Right atrium auricular region (tissue), 2 donors: ENCODE measurements at places on chromosomes 5 and 9.

GRCh38 chr5:55895346-55895745 is 44.2 kb downstream of the IL31RA start:
- H3K27me3 ChIP-seq, result no peaks in the 10 kb centered on the region
- H3K4me3 ChIP-seq, result no peak overlapping the region
- H3K27ac ChIP-seq, result no peak overlapping the region
- H3K36me3 ChIP-seq, result no peaks in the 10 kb centered on the region

GRCh38 chr5:64315778-64316177 is 150.1 kb downstream of the RNF180 start:
- H3K27me3 ChIP-seq, result no peaks in the 10 kb centered on the region
- no peak overlapping the region for H3K4me3 ChIP-seq
- no peaks in the 10 kb centered on the region for H3K36me3 ChIP-seq
- no peak overlapping the region for H3K27ac ChIP-seq
- no peaks in the 10 kb centered on the region for H3K4me1 ChIP-seq

DNA sequence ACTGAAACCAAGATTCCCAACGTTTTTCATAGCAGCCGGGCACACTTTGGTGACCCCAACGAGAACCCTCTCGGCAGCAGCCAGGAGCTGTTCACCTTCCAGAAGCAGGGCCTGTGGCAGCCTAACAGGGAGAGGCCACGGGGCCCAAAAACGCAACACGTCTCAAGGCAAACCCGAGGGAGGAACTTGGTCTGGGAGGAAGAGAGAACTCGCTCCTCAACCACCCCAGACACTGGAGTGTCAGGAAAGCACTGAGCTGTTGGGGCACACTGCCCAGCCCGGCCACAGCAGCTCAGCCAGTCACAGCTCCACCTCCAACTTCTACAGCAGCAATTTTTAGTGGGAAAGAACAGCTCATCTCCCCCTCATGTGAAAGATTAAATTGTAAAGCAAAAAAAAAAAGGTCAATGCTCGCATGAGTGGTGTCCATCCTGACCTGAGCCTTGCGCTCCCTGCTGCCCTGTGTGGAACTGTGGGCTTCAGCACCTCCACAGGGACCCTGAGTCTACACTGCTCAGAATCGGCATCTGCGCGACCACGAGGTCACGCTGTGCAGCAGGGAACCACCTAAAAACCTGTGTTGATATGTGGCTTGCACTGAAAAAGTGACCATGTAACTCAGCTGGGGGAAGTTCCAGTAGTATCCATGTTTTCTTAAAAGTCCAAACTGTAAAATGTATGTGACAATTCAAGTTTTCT is 55.0 kb downstream of the IPPK start:
- H3K27me3 ChIP-seq, result no peaks in the 10 kb centered on the region
- H3K4me3 ChIP-seq, result no peak overlapping the region
- DNase-seq, result no peak
- no peak overlapping the region for H3K27ac ChIP-seq
- peaks cover 68% of the 10 kb centered on the region for H3K36me3 ChIP-seq
- H3K4me1 ChIP-seq, result peaks cover 26% of the 10 kb centered on the region

- H3K27me3 ChIP-seq, result no peaks in the 10 kb centered on the region
- peak overlapping the region; percentile 18 for H3K27ac ChIP-seq
- H3K4me1 ChIP-seq, result peaks cover 37% of the 10 kb centered on the region
- DNase-seq, result no peak
- no peak overlapping the region for H3K4me3 ChIP-seq
Observed at GRCh38 chr5:9513827-9514226, 32.0 kb downstream of the SEMA5A start.

DNA sequence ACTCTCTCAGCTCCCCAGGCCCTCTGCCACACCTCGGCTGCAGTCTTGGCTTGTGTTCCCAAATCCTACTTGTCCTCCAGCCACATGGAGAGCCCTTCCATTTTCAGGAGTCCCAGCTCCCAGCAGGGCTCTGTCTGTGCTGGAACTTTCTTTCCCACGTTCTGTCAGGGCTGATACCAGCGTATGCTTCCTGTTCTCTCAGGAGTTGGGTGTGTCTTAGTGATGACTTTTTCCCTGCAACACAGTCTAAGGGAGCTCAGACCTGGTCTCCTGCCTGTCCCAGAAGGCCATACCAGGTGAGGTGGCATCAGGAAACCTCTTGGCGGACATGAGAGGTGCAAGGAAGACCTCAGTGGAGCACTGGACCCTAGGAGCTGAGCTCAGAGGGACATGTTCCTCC is 226.5 kb downstream of the HSPA4 start:
- no peak overlapping the region for H3K27ac ChIP-seq
- no peaks in the 10 kb centered on the region for H3K27me3 ChIP-seq
- no peaks in the 10 kb centered on the region for H3K36me3 ChIP-seq
- H3K4me3 ChIP-seq, result no peak overlapping the region
- no peak for DNase-seq

DNA sequence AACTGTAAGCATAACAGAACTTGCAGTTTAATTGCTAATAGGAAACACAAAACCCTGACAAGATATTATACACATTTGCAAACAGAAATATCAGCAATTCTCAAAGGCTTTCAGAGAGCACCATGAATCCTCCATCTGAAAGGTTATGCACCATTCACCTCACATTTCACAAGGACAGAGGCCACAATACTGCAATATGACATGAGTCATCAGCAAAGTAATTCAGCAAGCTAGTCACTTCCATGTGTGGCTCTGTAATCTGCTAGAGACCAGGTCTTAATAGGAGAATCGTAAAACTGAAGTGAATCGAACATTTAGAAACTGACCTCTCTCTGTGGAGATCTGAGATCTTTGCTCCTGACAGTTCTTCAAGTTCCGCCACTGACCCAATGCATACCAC is 28.3 kb downstream of the IARS1 start:
- H3K4me3 ChIP-seq, result no peak overlapping the region
- H3K4me1 ChIP-seq, result no peaks in the 10 kb centered on the region
- peaks cover 99% of the 10 kb centered on the region for H3K36me3 ChIP-seq
- DNase-seq, result no peak

GRCh38 chr9:70881333-70881732 is 240.1 kb downstream of the TRPM3 start:
- no peaks in the 10 kb centered on the region for H3K4me1 ChIP-seq
- H3K27me3 ChIP-seq, result no peaks in the 10 kb centered on the region
- H3K27ac ChIP-seq, result no peak overlapping the region
- DNase-seq, result no peak
- no peak overlapping the region for H3K4me3 ChIP-seq
- no peaks in the 10 kb centered on the region for H3K36me3 ChIP-seq

- H3K27me3 ChIP-seq, result no peaks in the 10 kb centered on the region
- H3K36me3 ChIP-seq, result no peaks in the 10 kb centered on the region
- no peak overlapping the region for H3K27ac ChIP-seq
- DNase-seq, result no peak
- no peaks in the 10 kb centered on the region for H3K4me1 ChIP-seq
- no peak overlapping the region for H3K4me3 ChIP-seq
Observed at GRCh38 chr5:145689235-145689634, 145.9 kb downstream of the PRELID2 start.

DNA sequence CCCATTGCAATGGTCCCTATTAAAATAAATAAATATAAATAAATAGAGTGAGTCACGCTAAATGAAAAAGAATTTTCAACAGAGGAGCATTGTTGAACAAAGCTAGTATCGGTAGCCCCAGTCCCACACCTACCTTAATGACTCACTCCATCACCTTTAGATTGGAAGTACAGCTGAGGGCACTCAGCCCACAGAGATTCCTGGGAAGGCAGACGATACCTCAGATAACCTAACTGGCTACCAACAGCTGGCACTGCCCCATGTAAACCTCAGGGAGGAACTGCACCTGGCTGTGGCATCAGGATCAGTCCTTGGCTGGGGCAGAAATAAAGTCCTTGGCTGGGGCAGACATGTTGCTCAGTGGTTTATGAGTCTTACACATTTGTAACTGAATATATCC is 49.3 kb downstream of the SPRY4 start:
- H3K27me3 ChIP-seq, result no peaks in the 10 kb centered on the region
- H3K4me1 ChIP-seq, result no peaks in the 10 kb centered on the region
- H3K36me3 ChIP-seq, result no peaks in the 10 kb centered on the region
- no peak overlapping the region for H3K4me3 ChIP-seq
- no peak overlapping the region for H3K27ac ChIP-seq

DNA sequence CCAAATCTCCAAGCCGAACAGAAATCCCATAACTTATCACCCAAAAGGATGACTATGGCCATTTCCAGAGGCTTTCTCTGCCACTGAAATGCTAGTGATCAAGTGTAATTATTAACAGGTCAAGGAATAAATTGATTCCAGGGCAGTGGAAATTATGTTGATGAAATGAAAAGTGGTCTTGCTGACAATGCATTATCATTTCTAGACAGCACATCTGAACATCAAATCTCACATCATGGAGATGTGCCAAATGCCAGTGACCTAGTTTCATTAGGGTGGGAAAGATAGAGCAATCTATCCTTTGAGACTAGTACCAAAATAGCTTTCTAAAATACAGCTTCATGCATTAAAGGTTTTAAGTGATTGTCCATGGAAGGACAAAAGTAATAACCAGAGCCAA is 86.1 kb downstream of the AUH start:
- no peak overlapping the region for H3K4me3 ChIP-seq
- no peaks in the 10 kb centered on the region for H3K27me3 ChIP-seq
- no peak overlapping the region for H3K27ac ChIP-seq

DNA sequence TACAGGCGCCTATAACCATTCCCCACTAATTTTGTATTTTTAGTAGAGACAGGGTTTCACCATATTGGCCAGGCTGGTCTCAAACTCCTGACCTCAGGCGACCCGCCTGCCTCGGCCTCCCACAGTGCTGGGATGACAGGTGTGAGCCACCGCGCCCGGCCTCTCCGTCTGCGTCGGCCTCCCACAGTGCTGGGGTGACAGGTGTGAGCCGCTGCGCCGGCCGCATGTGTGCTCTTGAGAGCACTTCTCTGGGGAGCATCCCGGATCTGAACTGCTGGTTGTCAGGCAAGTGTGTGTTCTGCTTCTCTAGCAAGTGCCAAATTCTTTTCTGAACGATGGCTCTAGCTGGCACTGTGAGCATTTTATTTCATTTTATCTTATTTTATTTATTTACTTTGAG is 3.7 kb upstream of the ENTPD2 start:
- no peaks in the 10 kb centered on the region for H3K27me3 ChIP-seq
- H3K27ac ChIP-seq, result no peak overlapping the region
- H3K36me3 ChIP-seq, result no peaks in the 10 kb centered on the region
- no peaks in the 10 kb centered on the region for H3K4me1 ChIP-seq
- DNase-seq, result no peak

DNA sequence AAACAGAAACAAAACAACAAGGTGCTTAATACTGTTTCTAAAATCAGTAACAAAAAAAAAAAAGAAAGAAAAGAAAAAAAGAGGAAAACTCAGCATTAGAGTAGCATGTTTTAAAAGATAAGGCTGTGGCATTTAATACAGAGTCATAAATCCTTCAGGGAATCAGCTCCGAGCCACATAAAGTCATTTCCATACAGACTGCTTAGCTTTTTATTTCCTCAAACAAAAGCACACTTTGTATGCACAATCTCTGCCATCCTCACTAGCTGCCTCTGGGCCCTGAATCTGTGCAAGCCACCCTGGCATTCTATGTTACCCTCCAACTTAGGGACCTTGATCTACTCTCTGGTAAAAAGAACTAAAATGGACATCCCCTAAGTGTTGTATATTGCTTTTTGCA is 87.6 kb downstream of the SEMA6A start:
- no peaks in the 10 kb centered on the region for H3K36me3 ChIP-seq
- no peaks in the 10 kb centered on the region for H3K27me3 ChIP-seq
- no peak overlapping the region for H3K4me3 ChIP-seq
- H3K4me1 ChIP-seq, result no peaks in the 10 kb centered on the region

DNA sequence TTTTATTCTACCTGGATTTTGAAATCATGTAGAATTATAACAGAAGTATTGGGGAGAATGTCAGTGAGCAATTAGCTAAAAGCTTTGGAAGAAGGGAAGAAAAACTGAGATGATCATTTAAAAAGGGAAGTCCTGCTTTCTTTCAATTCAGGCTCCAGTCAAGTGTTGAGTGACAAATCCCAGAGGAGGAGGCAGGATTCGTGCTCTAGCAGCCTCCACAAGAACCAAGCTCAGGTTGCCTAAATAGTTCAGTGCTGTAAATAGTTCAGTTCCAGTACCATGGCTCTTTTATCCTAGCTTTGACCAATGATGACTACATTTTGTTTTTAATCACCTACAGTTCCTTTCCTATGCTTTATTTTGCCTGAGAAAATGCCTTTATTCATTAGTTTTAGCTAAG is 204.9 kb upstream of the NREP start:
- no peak overlapping the region for H3K4me3 ChIP-seq
- H3K27me3 ChIP-seq, result no peaks in the 10 kb centered on the region
- H3K36me3 ChIP-seq, result no peaks in the 10 kb centered on the region
- H3K27ac ChIP-seq, result no peak overlapping the region
- H3K4me1 ChIP-seq, result no peaks in the 10 kb centered on the region

- no peak for DNase-seq
- no peak overlapping the region for H3K27ac ChIP-seq
- no peaks in the 10 kb centered on the region for H3K4me1 ChIP-seq
Observed at GRCh38 chr5:77946381-77947040, 170.4 kb upstream of the TBCA start.

DNA sequence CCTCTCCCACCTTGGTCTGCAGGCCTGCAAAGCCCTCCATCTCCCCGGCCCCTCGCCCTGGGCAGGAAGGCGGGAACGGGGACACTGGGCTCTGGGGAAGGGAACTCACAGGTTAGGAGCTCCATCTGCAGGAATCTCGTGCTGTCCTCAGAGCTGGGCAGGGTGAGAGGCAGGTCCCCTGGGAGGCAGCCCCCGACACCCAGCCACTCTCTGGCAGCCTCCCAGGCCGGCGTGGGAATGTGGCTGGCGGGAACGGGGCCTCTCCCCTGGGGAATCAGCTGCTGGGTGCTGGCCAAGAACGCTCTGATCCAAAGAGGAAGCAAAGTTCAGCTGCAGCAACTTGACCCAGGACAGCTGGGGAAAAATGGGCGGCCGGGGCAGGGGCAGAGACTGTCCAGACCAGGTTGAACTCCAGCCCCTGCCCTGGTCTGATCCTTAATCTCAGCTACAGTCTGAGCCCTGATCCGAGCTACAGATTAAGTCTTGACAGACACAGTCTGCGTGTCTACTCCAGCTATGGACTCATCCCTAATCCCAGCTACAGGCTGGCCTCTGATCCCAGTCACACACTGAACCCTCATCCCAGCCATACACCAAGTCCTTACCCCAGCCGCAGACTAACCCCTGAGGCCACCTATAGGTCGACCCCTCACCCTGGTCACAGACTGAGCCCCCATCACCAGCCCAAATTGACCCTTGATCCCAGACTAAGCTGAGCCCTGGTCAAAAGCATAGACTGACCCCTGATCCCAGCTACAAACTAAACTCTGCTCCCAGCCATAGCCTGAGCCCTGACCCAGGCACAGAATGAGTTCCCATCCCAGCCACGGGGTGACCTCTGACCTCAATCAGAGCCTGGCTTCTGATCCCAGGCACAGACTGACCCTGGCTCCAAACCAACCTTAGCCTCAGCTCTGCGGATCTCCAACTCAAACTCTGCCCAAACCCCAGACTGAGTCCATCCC is 37.3 kb upstream of the EGFL7 start:
- H3K4me3 ChIP-seq, result no peak overlapping the region
- peak; percentile 82 for DNase-seq
- H3K27me3 ChIP-seq, result no peaks in the 10 kb centered on the region
- H3K4me1 ChIP-seq, result no peaks in the 10 kb centered on the region
- peak overlapping the region; percentile 50 for H3K27ac ChIP-seq
